ENCODE measurements at places on chromosomes 5 and 9. TPM values are rescaled to one million over a fixed set of nuclear protein-coding genes. Genes with fewer than 3 reads are reported as not detected.

NCBP1 gene
- polyA plus RNA-seq: 11.1 TPM

DBH gene
- not detected for polyA plus RNA-seq

DNA sequence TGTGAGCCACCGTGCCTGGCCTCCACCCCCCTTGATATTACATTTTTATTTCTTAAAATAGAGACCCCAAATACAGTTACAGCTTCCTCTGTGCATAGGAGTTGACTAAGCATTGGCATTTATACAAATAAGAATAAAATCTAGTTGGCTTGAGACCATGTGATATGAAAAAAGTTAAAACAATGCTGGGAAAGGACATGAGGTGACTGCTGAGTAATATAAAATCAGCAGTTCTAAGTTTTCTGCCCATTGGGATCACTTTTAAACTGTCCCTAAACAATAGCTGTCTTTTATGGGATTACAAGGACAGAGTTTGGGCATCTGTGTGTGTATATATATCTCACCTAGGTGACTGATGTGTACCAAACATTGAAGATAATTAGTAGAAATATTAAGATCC lies 96.6 kb downstream of the UBE2R2 start:
- H3K27me3 ChIP-seq: no peaks in the 10 kb centered on the region
- H3K4me3 ChIP-seq: no peak overlapping the region
- H3K4me1 ChIP-seq: no peaks in the 10 kb centered on the region
- peaks cover 60% of the 10 kb centered on the region for H3K36me3 ChIP-seq
- no peak for DNase-seq

DNA sequence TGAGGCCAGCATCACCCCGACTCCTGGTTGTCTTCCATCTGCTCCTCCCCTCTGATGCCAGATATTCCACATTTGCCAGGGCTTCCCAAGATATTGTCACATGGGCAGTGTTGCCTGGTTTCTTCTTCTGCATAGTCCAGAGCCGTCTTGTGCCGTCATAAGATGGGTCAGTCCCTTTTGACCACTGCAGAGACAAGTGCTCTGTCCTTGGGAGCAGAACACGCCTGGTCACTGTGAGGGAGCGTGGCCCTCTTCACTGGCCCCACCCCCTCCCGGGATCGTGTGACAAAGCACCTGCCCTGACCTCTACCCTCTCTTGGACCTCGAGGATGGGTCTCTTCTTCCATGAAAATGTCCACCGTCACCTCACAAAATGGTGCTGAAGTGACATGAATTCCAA lies 41.6 kb downstream of the UBE2QL1 start:
- no peak for DNase-seq
- H3K4me1 ChIP-seq: no peaks in the 10 kb centered on the region
- H3K4me3 ChIP-seq: no peak overlapping the region
- H3K36me3 ChIP-seq: no peaks in the 10 kb centered on the region
- no peak overlapping the region for H3K27ac ChIP-seq

GRCh38 chr5:90214991-90215390 lies 194.6 kb downstream of the CETN3 start:
- DNase-seq: no peak
- H3K36me3 ChIP-seq: no peaks in the 10 kb centered on the region
- no peaks in the 10 kb centered on the region for H3K4me1 ChIP-seq
- no peaks in the 10 kb centered on the region for H3K27me3 ChIP-seq
- H3K27ac ChIP-seq: no peak overlapping the region
- H3K4me3 ChIP-seq: no peak overlapping the region

DNA sequence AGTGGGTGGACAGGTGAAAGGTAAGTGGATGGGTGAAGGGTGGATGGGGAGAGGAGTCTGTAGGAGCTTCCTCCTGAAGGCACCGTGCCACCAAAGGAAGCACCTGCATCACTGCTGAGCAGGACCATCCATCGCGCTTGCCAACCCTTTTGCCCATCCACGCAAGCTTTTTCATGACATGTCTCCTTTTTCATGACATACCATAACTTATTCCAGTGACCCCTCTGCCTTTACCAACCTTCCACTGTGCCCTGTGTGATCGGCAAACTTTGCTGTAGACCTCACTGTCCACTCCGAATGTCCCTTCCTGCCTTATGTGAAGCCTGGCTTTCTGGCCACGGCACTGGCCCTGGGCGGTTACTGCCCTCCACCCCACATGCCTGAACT lies 13.4 kb downstream of the FLT4 start:
- no peak overlapping the region for H3K27ac ChIP-seq
- no peaks in the 10 kb centered on the region for H3K36me3 ChIP-seq
- H3K4me1 ChIP-seq: no peaks in the 10 kb centered on the region
- DNase-seq: no peak
- H3K27me3 ChIP-seq: no peaks in the 10 kb centered on the region
- H3K4me3 ChIP-seq: no peak overlapping the region

DNA sequence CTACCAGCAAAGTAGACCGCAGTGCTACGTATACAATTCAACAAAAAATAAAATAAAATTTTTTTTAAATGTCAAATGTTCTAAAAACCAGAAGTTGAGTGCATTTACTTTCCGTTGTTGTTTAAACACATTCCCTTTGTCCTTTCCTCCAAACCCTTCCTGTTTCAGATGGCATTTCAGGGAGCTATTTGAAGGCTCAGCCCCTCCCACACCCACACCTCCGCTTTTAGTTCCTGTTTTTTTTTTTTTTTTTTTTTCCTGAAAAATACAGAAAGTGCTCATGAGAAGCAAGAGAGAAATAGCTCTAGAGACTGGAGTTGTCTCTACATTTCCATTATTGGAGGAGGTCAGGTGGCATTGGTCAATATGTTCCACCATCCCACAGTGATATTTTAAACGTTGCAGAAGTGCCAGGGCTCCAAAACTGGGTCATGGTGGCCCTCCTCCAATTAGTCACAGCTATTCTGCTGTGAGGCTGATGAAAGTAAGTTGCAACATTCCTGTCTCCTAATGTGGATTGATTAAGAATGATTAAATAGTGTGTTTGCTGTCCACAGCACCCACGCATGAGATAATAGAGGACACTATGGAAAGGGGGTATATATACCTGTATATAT lies 106.9 kb downstream of the GABRG2 start:
- no peak for DNase-seq
- H3K27ac ChIP-seq: no peak overlapping the region
- no peak overlapping the region for H3K4me3 ChIP-seq
- no peaks in the 10 kb centered on the region for H3K27me3 ChIP-seq
- no peaks in the 10 kb centered on the region for H3K4me1 ChIP-seq

- no peaks in the 10 kb centered on the region for H3K27me3 ChIP-seq
- H3K27ac ChIP-seq: no peak overlapping the region
- H3K4me1 ChIP-seq: no peaks in the 10 kb centered on the region
- no peaks in the 10 kb centered on the region for H3K36me3 ChIP-seq
- H3K4me3 ChIP-seq: no peak overlapping the region
Measured at GRCh38 chr9:14432666-14433350, 118.9 kb upstream of the NFIB start.

AP3S1 gene
- polyA plus RNA-seq: 86.1 TPM

Measured in CD14-positive monocyte (primary cell).